ENCODE measurements at places on chromosomes 4 and X. TPM values are rescaled to one million over a fixed set of nuclear protein-coding genes. Genes with fewer than 3 reads are reported as not detected.

Gene HTATSF1
- total RNA-seq, result 30.1 TPM

DNA sequence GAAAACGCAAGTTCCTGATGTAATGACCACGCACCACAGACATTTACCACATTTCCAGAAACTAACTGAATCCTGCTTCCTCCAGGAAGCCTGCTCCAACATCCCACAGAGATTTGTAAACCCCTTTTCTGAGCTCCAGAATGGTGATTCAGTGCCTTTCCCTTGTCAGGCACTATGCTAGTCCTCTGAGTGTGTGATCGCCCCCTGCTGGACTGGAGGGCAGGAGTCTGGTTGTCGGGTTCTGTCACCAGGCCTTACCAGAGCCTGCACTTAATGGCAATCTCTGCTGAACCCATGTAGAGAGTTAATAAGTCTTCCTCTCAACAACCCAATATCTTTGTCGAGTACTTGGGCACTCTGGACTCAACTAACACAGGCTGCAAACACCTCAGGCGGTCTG, 14.5 kb upstream of the KDM5C start:
- no peak for DNase-seq

- DNase-seq, result no peak
Measured at GRCh38 chr4:47442980-47443379, 20.5 kb downstream of the COMMD8 start.

DNA sequence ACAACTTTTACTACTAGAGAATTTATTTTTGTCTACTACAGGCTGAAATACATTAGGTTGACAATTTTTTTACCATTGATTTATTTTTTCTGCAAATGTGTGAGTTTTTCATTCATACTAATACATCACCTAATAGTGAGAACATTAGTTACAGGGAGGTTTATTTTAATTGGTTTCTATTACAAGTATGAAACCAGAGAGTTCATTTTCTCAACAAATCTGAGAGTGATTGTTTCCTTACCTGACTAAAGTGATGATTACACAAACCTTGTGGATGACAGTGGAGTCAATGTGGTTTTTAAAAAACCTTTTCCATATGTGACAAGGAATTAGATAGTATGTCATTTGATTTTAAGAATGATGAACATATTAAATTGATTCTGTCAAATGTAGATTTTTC, 227.4 kb downstream of the PALLD start:
- no peak for DNase-seq

DNA sequence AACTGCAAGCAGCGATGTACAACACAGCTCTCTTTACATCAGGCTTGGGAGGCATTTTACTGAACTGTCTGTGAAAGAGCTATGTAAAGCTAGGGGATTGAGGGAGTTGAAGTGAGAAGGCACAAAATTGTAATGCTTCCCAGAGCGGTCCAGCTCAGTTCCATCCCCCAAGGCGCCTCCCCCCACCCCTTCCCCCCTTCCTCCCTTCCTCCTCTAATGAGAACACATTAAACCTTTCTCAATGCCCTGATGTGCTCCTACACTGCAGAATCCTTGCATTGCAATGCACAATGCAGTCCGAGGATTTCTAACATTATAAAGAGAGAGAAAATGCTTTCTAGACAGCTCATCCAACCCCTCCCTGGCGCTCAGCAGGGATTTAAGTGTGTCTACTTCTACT, 73.9 kb downstream of the CXXC4 start:
- no peak for DNase-seq

DNA sequence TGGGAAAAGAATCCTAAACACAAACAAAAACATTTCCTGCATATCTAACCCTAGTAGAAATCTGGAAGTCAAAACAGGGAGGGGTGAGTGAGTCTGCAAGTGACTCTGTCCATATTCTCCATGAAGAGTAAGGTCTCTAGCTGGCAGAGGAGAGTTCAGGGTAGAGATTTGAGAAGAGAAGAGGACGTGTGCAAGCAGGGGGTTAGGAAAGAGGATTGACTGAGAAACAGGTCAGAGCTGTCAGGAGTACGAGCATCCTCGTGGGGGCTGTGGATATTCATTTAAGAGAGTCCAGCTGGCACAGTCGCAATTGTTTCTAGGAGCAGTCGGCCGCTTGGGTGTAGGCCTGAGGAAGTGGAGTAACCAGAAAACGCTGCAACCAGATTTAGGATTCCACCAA, 27.9 kb downstream of the PROM1 start:
- DNase-seq, result no peak

Gene CCDC110
- total RNA-seq, result 1.4 TPM

DNA sequence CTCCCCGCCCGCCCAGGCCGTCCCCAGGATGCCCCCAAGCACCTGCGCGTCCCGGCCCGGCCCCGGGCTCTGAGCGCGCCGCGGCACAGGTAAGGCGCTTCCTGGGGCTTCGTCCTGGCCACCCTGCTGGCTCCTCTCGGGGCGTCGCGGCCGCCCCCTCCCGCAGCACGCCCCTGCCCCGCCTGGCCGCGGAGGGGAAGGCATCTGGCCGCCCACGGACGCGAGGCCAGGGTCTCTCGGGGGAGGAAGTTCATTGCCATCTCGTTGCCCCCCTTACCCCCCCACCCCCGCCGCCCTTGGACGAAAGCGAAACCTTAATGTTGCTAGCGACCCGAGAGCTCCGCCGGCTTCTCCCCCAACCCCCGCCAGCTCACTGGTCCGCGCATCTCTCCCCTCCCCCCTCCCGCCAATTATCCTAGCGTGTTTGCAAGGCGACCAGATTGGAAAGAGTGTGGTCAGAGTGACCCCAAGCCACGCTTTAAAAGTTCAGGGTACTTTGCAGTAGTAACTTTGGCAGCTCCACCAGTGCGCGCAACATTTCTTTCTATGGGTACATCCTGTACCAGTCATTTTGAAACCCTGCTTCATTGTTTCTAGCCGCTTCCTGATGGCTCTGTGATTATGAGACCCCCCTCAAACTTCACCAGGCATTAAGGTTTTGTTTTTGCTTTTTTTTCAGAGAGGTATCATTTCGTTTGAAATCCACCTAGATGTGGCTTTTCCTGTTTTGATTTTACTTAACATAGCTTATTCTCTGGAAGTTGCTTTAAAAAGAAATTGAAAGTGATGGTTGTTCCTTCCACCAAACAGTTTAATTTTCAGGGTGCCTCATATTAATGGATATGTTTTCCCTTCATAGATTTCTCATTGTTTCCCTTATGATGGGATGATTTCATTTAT, 626 bp downstream of the TBC1D1 start:
- peak; percentile 76 for DNase-seq

DNA sequence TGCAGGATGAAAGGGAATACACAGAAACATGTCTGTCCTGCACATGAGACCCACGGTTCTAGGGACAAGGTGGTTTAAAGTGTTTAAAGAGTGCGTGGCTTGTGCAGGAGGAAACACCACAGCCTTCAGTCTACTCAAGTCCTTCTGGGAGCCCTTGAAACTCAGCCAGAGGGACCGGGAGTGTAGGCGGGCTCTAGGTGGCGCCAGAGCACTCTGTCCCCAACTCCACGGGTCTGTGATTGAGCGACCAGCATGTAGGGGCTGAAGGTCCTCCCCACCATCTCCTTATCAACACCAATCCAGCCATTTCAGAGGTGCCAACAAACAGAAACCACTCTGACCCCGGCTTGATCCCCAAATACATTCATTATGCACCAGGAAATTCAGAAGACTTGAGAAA, 82.0 kb upstream of the CLDN34 start:
- no peak for DNase-seq

DNA sequence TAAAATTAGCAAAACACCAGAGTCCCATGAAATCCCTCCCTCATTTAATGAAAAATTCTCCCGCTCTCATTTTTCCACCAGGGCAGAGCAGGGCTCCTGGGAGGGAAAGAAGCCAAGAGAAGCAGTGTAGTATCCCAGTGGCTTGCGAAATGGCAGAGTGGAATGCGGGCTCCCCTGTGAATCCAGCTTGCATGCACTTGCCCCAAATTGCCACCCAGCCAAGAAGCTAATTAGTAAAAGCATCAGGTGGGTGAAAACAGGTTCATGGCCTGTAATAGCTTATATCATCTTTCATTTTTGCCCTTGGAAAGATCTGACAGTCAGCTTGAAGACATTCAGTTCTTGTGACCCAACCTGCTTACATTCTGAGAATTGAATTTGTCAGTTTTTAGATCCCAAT, 10.1 kb downstream of the AMOT start:
- DNase-seq, result no peak

Gene PLXNA3
- 49.5 TPM for total RNA-seq

- no peak for DNase-seq
Measured at GRCh38 chr4:76987153-76987591, 37.6 kb downstream of the SEPTIN11 start.

- no peak for DNase-seq
Measured at GRCh38 chr4:176849076-176849475, 56.4 kb upstream of the VEGFC start.

GRCh38 chrX:131544218-131544617, 344 bp downstream of the OR13H1 start:
- no peak for DNase-seq

- DNase-seq, result no peak
Measured at GRCh38 chr4:52586069-52586468, 73.0 kb downstream of the USP46 start.

Gene MAGEB1
- total RNA-seq, result not detected

- DNase-seq, result no peak
Measured at GRCh38 chr4:177740563-177740962, 298.3 kb upstream of the AGA start.

DNA sequence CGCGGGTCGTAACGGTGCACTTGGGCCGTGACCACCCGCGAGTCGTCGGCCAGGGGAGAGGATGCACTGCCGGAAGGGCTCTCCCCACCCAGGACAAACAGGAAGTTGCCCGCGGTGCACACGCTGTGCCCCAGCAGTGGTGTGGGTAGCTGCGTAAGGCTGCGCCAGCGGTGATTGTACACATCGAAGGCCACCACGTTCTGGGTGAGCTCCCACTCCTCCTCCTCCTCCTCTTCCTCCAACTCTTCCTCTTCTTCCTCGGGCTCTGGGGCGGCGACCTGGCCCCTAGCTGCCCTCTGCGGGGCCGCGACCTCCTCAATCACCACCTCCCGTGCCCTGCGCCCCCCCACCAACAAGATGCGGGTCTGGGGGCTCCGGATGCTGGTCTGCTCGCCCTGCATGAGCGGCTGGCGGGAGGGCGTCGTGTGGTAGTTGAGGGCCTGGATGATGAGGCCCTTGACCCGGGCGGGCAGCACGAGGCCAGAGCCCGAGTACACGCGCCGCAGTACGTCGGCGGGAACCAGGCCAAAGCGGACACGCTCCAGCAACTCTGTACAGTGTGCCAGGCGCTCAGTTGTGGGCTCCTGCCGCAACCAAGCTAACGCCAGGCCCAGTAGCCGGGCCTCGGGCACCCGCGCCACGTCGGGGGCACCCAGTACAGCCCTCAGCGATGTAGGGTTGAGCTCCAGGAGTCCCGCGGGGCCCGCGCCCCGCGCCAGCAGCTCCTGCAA, 1.4 kb downstream of the KLHL34 start:
- DNase-seq, result no peak

- no peak for DNase-seq
Measured at GRCh38 chr4:186936496-186937375, 213.1 kb upstream of the FAT1 start.

Gene LRCH2
- total RNA-seq, result not detected

GRCh38 chr4:177367336-177367735, 57.7 kb downstream of the NEIL3 start:
- peak; percentile 19 for DNase-seq

- DNase-seq, result peak; percentile 49
Measured at GRCh38 chr4:42655921-42656678, 805 bp downstream of the ATP8A1 start.

DNA sequence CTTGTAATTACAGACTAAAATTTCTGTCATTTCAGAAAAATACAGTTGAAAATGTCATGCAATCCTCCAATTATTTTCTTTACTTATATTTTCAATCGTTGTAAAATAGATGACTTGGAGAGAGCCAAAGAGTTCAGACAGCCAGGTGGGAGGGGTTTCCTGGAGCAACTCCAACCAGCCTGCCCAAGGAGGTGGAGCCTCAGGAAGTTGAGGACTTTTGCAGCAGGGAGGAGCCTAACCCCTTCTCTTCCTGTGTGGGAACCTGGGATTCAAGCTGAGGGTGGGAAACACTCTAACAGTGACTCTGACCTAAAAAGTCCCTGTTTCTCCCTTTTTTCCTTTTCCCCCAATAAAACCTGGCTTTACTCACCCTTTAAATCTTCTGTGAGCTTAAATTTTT, 72.2 kb upstream of the GABRG1 start:
- DNase-seq, result no peak

GRCh38 chr4:162909952-162910351, 256.7 kb downstream of the NAF1 start:
- DNase-seq, result no peak

DNA sequence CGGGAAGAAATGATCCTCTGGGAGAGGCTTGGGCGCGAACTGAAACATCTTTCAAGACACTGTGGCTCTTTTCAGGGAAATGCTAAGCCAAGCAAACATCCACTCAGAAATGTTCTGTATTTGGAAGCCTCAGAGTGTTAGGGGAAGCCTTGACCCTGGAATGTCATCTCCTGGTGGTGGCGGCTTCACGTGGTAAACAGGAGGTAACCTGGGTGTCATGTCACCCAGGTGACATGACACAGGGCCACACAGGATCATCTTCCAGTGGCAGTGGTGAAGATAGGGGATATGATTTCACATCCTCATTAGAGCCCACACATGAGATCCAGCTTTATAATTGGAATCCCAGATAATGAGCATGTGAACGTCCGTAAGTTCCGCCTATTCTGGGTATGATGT, 140.0 kb downstream of the TBL1X start:
- no peak for DNase-seq

GRCh38 chr4:65580551-65580950, 89.7 kb downstream of the EPHA5 start:
- DNase-seq, result no peak

GRCh38 chr4:79455216-79455615, 47.2 kb upstream of the GK2 start:
- no peak for DNase-seq

DNA sequence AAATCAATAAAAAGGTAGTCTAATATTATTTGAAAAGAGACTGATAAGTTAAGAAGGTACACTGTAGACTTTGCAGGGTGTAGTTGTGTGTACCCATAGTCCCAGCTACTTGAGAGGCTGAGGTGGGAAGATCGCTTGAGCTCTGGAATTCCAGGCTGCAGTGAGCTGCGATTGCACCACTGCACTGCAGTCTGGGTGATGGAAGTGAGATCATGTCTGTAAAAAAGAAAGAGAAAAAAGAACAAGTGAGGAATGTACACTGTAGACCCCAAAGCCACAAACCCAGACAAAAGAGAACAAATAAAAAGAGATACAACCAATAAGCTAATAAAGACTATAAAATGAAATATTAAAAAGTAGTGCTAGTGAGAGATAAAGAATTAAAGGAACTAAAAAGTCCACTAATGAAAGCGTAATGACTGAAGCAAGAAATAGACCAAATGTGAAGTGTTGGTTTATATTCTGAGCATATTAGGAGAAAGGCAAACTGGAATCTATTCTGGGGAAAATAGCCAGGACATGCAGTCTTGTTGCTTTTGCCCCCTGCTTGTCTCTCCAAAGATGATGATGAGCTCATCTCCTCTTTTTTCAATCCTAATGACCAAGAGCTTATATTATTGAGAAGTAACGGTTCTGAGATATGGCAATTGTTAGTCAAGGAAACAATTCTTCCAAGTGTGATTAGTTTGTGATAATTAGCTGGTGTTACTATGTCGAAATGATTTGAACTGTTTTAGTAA, 19.1 kb downstream of the GSX2 start:
- no peak for DNase-seq

Gene HHIP
- not detected for total RNA-seq
